ENCODE measurements at places on chromosomes 5 and 9. TPM values are rescaled to one million over a fixed set of nuclear protein-coding genes. Genes with fewer than 3 reads are reported as not detected.

- H3K4me1 ChIP-seq, result peaks cover 14% of the 10 kb centered on the region
- H3K4me3 ChIP-seq, result no peak overlapping the region
- peak overlapping the region; percentile 71 for H3K27ac ChIP-seq
- no peaks in the 10 kb centered on the region for H3K27me3 ChIP-seq
Measured at GRCh38 chr5:95840956-95841705, 18.6 kb upstream of the GLRX start.

GRCh38 chr9:14283276-14283675 lies 30.7 kb downstream of the NFIB start:
- no peaks in the 10 kb centered on the region for H3K4me1 ChIP-seq
- no peak overlapping the region for H3K4me3 ChIP-seq
- H3K36me3 ChIP-seq, result no peaks in the 10 kb centered on the region

The CCL27 gene
- polyA plus RNA-seq, result 0.08 TPM

DNA sequence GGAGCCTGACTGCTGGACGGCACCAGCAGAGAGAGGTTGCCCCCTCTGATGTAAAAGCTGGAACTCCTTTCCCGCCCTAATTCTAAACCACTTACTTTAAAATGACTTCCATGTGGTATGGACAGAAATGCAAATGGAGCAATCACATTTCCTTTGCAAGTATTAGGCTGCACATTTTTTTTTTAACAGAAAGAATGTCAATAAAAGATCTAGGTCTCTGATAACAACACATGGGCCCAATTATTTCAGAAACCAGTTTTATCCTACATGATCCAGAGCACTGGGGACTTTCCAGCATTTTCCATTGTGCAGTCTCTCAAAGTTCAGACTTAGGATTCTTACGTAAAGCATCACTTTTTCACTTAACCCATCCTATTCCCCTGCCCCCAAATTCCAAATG lies 203.7 kb downstream of the NXNL2 start:
- DNase-seq, result no peak
- peaks cover 9% of the 10 kb centered on the region for H3K27me3 ChIP-seq
- no peak overlapping the region for H3K4me3 ChIP-seq
- H3K27ac ChIP-seq, result no peak overlapping the region
- H3K4me1 ChIP-seq, result no peaks in the 10 kb centered on the region

The BTNL9 gene
- 17.2 TPM for polyA plus RNA-seq

DNA sequence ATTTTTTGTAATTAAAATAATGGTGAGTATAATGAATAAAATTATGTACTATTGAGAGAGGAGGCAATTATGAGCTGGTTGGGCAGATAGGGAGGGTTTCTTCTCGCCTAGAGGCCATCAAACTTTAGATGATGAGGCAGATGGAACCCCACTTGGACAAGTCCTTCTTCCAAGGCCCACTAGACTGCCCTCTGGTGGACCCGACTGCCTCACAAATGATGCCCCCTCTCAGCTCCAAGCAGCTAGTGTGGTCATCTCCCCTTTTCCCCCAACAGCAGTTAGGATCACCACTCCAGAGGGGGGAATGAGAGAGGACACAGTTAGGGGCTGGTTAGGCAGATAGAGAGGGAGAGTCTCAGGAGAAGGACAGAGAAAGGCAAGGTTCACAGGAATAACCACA lies 348.0 kb upstream of the CDH18 start:
- no peaks in the 10 kb centered on the region for H3K4me1 ChIP-seq
- no peaks in the 10 kb centered on the region for H3K36me3 ChIP-seq
- no peak overlapping the region for H3K27ac ChIP-seq
- H3K27me3 ChIP-seq, result no peaks in the 10 kb centered on the region
- DNase-seq, result no peak

- DNase-seq, result no peak
- no peaks in the 10 kb centered on the region for H3K36me3 ChIP-seq
- no peaks in the 10 kb centered on the region for H3K27me3 ChIP-seq
- no peak overlapping the region for H3K27ac ChIP-seq
- H3K4me1 ChIP-seq, result peaks cover 10% of the 10 kb centered on the region
- no peak overlapping the region for H3K4me3 ChIP-seq
Measured at GRCh38 chr9:83401328-83401900, 136.8 kb downstream of the FRMD3 start.

DNA sequence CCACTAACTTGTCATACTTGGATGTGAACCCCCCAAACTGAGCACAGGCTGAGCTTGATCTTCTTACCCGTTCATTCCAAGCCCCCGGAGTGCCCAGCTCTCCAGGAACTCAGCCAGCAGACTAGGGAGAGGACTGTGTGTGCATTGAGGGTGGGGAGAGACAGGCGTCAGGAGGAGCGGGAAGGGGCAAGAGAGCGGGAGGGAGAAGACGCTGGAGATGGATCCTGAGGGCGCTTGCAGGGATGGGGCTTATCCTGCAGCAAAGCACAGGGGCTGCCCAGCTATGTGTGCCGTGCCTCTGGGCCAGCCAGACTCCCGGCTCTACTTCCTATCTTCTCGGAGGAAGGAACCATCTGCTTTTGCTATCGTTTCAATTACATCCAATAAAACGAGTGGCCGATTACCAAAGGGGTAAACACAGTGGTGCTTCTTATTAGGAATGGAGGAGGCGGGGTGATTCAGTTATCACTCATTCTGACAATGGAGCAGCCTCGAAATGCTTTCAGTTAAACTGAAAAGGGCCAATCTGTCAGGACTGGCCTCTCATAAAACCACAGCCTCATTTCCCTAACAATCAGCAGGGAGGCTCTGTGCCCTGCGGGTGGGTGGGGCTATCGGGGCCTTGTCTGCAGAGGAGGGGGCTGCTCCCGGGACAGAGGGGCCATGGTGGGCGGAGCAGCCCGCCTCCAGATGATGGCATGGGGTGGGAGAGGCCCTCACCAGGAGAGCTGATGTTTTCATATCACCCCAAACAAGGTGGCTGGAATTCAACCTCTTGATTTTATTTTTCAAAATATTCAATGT lies 168.2 kb downstream of the DAB2IP start:
- peaks cover 23% of the 10 kb centered on the region for H3K4me1 ChIP-seq
- no peaks in the 10 kb centered on the region for H3K27me3 ChIP-seq

- H3K36me3 ChIP-seq, result no peaks in the 10 kb centered on the region
- no peak overlapping the region for H3K4me3 ChIP-seq
- H3K4me1 ChIP-seq, result no peaks in the 10 kb centered on the region
- no peak for DNase-seq
- H3K27ac ChIP-seq, result no peak overlapping the region
Measured at GRCh38 chr9:98385751-98386150, 130.3 kb upstream of the TBC1D2 start.

DNA sequence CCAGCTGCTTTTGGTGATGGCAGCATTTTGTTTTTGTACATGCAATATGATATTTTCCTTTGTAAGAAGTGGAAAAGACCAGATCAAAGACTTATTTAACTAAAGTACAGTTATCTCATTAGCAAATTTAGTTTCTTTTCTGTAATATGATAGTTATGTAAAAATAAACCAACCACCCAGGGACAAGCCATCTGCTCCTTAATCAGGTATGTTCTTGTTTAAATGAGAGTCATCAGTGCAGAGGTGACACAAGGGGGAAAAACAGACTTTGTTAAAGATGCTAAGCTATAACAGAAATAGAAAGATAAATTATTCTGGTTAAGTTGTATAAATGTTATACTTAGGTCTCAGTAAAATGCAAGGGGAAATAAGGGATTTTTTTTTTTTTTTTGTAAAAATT lies 805.7 kb upstream of the SEMA6A start:
- no peaks in the 10 kb centered on the region for H3K27me3 ChIP-seq
- no peak overlapping the region for H3K4me3 ChIP-seq
- DNase-seq, result no peak
- H3K4me1 ChIP-seq, result no peaks in the 10 kb centered on the region
- no peaks in the 10 kb centered on the region for H3K36me3 ChIP-seq

- H3K4me3 ChIP-seq, result no peak overlapping the region
- peak; percentile 68 for DNase-seq
- no peaks in the 10 kb centered on the region for H3K27me3 ChIP-seq
- no peak overlapping the region for H3K27ac ChIP-seq
Measured at GRCh38 chr9:33468797-33469621, 4.7 kb downstream of the NOL6 start.

DNA sequence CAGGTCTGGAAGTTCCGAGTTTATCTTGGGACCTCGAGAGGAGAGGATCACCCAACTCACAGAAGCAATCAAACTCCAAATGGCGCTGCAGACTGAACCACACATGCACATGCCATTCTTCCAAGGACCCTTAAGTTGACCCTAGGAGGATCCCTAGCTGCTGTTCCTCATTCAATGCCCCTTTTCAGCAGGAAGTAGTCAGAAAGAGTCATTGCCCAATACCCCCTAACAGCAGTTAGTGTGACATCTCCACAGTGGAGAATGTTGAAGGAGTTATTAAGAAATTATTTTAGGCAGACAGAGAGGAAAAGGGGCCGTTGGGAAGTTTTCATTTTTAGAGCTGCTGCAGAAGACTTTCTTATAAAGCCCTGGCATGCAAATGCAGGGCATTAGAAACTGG lies 229.9 kb upstream of the DAB2 start:
- no peaks in the 10 kb centered on the region for H3K36me3 ChIP-seq
- no peaks in the 10 kb centered on the region for H3K4me1 ChIP-seq
- H3K4me3 ChIP-seq, result no peak overlapping the region

DNA sequence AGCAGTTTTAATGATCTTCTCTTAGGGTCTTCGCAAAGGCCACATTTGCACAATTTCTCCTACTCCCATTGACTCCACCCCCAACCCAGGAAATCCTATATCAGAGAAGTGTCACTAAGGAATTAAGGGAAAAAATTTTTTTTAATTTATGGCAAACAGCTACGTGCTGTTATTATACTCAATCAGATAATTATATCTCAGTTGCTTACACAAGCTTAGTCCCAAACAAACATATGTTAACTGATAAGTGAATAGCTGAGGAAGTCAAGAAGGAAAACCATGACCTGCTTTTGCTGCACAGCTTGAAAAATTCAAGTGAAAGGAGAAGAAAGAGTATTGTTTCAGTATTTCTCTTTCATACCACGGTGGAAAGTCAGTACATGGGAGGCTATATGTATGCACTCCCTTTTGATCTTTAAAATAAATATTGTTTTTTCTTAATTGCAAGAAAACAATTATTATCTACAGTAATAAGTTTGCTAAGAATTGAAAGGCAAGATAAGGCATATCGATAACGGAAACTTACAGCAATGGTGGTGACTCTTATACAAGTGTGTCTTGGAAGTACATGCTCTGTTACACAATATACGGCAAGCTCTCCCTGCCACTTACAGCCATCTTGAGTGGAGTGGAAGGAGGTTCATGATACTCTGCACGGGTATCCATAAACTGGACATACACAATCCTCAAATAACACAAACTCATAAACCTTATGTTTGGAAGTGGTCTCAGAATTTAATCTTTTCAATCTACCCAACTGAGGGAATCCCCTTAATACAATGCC lies 167.9 kb upstream of the FREM1 start:
- no peak overlapping the region for H3K4me3 ChIP-seq
- no peak for DNase-seq
- no peaks in the 10 kb centered on the region for H3K27me3 ChIP-seq
- H3K27ac ChIP-seq, result no peak overlapping the region
- no peaks in the 10 kb centered on the region for H3K36me3 ChIP-seq

DNA sequence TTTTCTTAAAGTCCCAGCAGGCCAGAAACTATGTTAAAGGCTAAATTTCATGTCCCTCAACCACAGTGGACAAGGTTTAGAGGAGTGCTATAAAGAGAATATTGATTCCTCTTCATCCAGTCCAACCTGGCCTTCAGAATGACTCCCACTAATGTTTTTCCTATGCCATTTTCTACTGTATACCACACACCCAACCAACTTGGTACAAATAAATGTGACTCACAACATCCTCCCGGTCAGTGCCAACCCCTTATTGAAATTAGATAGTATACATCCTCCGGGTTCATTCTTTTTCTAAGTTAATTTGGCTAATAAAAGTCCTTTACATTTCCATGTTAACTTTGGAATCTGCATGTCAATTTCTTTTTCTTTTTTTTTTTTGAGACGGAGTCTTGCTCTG lies 215.1 kb downstream of the TSSK1B start:
- H3K4me3 ChIP-seq, result no peak overlapping the region
- no peaks in the 10 kb centered on the region for H3K27me3 ChIP-seq
- H3K27ac ChIP-seq, result no peak overlapping the region
- no peaks in the 10 kb centered on the region for H3K36me3 ChIP-seq

The PRKAA1 gene
- polyA plus RNA-seq, result 21.4 TPM

GRCh38 chr5:130571076-130571475 lies 594.0 kb downstream of the HINT1 start:
- no peaks in the 10 kb centered on the region for H3K27me3 ChIP-seq
- H3K4me1 ChIP-seq, result no peaks in the 10 kb centered on the region
- H3K27ac ChIP-seq, result no peak overlapping the region
- H3K4me3 ChIP-seq, result no peak overlapping the region

DNA sequence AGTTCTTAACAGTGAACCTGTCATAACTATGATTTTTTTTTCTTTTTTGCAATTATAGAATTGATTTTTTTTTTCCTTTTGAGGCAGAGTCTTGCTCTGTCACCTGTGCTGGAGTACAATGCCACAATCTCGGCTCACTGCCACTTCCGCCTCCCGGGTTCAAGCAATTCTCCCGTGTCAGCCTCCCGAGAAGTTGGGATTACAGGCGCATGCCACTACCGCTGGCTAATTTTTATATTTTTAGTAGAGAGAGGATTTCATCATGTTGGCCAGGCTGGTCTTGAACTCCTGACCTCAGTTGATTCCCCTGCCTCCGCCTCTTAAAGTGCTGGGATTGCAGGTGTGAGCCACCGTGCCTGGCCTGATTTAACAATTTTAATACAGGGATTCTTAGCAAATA lies 21.4 kb downstream of the UGCG start:
- peak overlapping the region; percentile 35 for H3K27ac ChIP-seq

DNA sequence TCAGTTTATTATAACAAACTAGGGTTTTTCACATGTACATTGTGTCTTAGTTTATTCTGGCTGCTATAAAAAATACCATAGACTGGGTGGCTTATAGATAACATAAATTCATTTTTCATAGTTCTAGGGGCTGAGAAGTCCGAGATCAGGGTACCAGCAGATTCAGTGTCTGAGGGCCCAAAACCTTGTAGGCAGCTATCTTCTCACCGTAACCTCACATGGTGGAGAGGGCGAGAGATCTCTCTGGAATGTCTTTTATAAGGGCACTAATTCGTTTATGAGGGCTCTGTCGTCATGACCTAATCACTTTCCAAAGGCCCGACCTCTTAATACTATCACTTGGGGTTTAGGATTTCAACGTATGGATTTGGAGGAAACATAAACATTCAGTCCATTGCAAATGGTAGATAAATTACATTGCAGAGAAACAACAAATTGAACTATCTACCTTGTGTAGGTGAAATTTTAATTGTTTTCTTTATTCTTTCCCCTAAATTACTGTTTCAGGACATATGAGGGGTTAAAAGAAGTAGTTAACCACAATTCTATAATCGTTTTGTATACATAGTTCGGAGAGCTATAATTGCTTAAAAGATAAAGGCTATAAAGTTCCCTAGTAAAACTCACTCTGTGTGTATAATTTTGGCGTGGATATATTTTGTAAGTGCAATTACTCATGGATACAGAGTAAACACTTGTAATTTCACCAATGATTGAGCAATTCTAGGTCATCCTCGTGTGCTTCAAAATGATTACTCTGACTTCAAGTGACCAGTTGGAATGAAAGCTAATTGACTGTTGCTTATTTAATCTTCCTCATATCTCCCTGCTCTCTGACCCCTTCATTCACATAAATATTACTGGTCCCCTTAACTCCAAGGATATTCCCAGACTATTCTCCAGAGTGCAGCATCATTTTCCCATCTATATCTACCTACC lies 247.5 kb upstream of the TMEM161B start:
- no peaks in the 10 kb centered on the region for H3K27me3 ChIP-seq
- H3K4me3 ChIP-seq, result no peak overlapping the region
- H3K36me3 ChIP-seq, result no peaks in the 10 kb centered on the region

GRCh38 chr9:85420750-85421149 lies 321.0 kb downstream of the AGTPBP1 start:
- DNase-seq, result no peak
- peaks cover 7% of the 10 kb centered on the region for H3K4me1 ChIP-seq
- no peak overlapping the region for H3K4me3 ChIP-seq
- H3K27me3 ChIP-seq, result no peaks in the 10 kb centered on the region
- no peaks in the 10 kb centered on the region for H3K36me3 ChIP-seq

The FBXL7 gene
- polyA plus RNA-seq, result 1.4 TPM

Measured in spleen (tissue), 13 donors.